ENCODE measurements at places on chromosomes 7 and 10.

- DNase-seq: peak; percentile 38
Observed at GRCh38 chr10:106175760-106176377, 988.6 kb downstream of the SORCS1 start.

GRCh38 chr7:34191162-34191561 is 285.8 kb downstream of the BMPER start:
- DNase-seq: no peak

DNA sequence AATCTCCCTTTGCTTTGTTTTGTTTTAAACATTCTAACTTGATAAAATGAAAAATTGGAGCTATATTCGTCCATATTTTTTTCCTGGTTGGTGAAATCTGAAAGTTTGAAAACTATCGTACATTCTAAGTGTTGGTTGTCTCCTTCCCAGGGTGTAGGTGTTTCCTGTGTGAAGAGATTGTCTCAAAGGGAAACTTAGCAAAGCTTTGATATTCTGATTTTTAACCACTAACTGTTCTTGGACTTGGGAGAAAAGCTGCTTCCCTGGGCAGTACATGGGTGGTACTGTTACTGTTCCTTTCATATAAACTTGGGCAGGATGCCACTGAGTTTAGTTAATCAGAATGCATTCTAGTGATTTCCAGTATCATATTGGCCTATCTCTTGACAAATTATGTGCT is 253.5 kb upstream of the LRGUK start:
- DNase-seq: no peak

DNA sequence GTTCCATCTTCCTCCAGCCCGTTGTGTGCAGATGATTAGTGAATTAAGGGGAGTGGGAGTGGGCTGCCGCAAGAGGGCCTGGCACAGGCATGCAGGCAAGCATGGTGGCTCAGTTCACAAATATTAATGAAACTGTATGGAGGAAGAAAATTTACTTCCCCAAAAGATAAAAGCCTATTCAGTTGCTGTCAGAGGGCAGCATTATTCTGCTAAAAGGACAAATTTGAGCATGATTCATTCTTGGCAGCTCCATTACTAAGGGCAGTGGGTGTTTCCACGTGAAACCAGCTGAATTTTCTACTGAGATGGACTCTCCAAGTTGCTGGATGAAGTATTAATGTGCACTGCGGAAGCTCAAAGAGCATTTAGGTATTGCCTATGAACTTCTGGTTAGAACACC is 90.9 kb upstream of the WDR11 start:
- no peak for DNase-seq

DNA sequence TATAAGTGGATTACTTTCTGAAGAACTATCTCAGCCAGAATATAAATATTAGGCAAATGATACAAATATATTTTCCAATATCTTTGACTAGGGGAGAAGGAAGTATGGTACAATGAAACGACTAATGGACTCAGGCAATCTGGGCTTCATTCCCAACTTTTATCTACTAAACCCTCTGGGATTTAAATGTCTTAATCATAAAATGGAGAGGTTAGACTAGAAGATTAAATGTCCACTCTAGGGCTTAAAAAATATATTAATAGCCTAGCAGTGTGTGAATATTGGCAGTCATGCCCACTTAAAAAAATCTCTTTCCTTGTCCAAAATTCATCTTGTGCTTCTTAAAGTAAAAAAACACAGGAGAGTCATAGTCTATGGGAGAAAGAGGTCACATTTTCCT is 98.3 kb downstream of the CTTNBP2 start:
- DNase-seq: no peak
